ENCODE measurements at places on chromosomes 1 and 21. TPM values are rescaled to one million over a fixed set of nuclear protein-coding genes. Genes with fewer than 3 reads are reported as not detected.
A peak's percentile ranks its signal among the peaks of the same experiment; 100 is the strongest.

Gene PCSK9
- total RNA-seq: 0.16 TPM

Gene IFI44
- 19.7 TPM for total RNA-seq

- DNase-seq: peak; percentile 93
Measured at GRCh38 chr1:150281758-150282557, at the start of gene CIART. Gene CIART (plus strand): TSS chr1:150282554. CDS start chr1:150283268, 714 bp downstream.

Gene TNNI3K
- 4.7 TPM for total RNA-seq

DNA sequence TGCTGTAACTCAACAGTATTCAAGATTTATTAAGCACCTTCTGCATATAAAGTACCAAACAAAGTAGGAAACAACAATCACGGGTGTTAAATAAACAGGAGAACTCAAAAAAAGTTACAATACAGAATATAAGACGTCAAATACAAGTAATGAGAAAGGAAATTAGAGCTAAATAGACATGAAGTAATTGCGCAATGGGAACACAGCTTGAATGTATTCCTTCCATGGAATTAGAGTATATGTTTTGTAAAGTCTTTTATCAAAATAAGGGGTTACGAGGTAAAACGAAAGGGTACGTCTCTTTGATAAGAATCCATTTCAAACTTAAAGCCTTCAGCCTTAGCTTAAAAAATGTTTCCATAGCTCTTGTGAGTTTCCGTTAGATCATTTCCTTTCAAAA is 109.1 kb downstream of the SPATA6 start:
- no peak for DNase-seq

All from ureter (tissue), 1 donor.